Globus pallidus (tissue), 1 donor: ENCODE measurements at places on chromosomes 1 and 21.

- DNase-seq: no peak
Observed at GRCh38 chr1:89754518-89754917, 66.3 kb upstream of the LRRC8D start.

- no peak for DNase-seq
Observed at GRCh38 chr1:218900615-218901014, 273.1 kb upstream of the LYPLAL1 start.

DNA sequence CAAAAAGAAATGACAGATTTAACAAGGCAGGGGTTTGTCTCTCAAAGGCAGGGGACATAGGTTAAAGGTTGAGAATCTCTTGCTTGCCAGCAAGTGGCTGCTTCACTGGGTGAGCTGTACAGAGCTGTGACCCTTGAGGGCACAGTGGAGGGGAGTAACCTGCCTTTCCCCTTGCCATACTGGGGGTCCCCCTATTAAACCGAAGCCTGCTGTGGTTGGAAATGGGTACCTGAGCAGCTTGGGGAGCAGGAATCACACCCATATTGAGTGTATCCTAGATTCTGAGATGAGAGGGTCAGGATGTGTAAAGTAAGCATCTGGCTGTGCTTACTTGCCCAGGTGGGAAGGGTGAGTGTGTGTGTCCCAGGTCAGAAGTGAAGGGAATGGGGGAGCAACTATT is 31.8 kb downstream of the WNT4 start:
- DNase-seq: no peak

GRCh38 chr1:198701250-198701649 is 62.4 kb downstream of the PTPRC start:
- DNase-seq: no peak

DNA sequence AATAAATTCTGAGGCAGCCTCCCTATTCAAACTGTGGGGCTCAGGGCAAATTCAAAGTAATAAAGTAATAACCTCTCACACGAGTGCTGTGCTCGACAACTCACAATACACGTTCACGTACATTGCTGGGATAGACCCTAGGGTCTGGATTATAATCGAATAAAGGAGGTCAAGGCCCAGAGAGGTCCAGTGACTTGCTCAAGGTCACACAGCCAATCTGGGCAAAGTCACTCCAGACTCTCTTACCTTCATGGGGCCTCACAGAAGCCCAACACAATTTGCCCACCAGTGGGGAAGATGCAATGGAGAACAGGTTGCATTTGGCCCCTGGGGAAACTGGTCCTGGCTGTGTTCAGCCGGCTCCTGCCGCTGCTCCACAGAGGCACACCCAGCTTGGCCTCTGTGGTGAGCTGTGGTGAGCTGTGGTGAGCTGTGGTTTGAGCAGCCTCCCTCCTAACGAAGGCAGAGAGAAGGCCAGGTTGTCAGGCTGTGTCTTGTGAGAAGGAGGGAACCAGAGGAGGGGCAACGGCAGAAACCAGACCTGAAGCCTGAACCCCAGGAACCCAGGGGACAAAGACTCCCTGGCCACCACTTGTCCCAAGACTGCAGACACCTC is 35.1 kb downstream of the NUAK2 start:
- DNase-seq: no peak

DNA sequence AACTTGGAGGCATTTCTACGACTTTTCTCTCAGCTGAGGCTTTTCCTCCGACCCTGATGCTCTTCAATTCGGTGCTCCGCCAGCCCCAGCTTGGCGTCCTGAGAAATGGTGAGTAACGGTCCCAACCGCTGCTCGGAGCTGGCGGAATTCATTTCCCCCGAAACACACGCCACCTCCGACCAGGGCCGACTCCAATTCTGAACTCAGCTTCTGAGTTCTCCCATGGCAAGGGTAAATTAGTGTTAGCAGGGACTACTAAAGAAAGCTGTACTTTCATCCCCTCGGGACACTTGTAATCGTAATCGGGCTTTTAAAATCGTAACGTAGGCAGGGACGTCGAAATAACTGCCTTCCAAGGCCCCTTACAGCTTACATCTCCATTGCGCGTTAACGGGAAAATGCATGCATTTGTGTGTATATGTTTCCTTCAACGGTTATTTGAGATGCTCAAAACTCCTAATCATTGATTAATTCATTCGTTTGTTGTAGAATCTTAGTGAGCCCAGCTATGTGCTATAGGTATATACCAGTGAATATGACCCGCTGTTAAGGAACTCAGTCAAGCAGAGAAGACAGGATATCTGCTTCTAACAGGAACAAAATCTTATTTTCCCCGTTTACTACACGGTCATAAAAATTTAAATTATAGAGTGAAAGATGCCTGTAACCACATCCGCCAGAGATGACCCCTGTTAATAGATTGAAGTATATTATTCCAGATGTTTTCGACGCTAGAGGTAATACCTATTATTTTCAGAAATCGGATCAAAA is 472 bp downstream of the DTL start:
- DNase-seq: no peak

GRCh38 chr1:84855168-84855567 is 37.8 kb downstream of the LPAR3 start:
- no peak for DNase-seq

- DNase-seq: no peak
Observed at GRCh38 chr21:28516021-28516420, 476.7 kb downstream of the LTN1 start.

- DNase-seq: no peak
Observed at GRCh38 chr1:106747791-106748190, 308.7 kb upstream of the PRMT6 start.

DNA sequence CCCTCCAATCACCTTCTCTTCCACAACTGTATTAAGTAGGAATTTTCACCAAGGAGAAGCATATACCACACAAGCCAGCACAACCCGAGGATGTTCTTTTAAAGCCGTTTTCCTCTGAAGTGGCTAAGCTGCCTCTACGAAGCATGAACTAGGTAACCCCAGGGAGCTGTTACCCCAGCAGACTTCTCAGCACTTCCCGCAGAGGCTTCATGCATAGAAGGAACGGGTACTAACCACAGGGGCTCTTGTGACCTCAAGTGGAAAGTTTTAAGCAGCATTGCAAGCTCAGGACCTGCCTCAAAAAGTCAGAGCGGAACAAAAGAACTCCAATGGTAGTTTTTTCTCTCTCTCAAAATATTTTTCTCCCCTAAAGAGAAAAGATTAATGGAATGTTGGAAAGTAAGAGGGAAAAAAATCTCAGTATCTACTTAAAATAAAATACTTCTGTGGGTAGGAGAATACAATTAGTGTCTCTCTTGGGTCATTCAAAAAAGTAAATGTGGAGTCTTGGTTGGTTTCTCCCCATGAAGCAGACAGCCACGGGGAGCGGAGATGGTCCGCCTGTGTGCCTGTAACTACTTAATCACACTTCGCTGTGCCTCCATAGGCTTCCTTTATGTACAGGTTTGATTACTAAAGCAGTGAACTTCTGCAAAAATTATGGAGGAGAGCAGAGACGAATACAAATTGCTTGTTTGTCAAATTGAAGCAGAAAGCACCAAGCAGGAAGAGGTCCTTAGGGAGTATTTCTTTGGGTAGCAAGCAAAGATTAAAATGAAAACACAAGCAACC is 40.9 kb downstream of the STX6 start:
- no peak for DNase-seq

DNA sequence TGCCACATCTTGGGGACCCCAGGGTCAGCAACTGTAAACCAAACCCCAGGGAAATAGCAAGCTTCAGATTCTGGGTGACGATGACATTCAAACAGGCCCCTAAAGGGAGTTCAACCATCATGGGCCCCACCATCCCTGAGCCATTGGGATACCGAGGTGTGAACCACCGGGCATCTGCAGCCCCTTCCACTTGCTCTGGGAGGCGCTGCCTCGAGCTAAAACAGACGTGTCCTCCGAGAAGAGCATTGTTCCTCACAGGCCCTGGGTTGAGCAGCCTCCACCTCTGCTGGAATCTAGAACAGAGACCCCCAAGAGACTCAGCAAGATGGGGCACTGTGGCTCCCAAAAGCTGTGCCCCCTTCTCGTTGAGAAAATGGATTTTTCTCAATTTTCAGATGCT is 19.0 kb upstream of the EFHD2 start:
- no peak for DNase-seq

DNA sequence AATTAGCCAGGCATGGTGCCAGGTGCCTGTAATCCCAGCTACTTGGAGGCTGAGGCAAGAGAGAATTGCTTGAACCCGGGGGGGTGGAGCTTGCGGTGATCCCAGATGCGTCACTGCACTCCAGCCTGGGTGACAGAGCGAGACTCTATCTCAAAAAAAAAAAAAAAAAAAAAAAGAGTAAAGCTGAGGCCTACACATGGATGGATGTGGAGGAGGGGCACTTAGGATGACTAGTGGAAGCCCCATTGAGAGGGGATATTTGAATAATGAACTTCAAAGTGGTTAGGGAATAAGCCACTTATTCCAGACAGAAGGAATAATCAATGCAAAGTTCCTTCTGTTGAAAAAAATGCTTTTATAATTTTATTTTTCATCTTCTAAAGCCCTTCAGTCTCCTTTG is 51.4 kb downstream of the PTBP2 start:
- DNase-seq: no peak

DNA sequence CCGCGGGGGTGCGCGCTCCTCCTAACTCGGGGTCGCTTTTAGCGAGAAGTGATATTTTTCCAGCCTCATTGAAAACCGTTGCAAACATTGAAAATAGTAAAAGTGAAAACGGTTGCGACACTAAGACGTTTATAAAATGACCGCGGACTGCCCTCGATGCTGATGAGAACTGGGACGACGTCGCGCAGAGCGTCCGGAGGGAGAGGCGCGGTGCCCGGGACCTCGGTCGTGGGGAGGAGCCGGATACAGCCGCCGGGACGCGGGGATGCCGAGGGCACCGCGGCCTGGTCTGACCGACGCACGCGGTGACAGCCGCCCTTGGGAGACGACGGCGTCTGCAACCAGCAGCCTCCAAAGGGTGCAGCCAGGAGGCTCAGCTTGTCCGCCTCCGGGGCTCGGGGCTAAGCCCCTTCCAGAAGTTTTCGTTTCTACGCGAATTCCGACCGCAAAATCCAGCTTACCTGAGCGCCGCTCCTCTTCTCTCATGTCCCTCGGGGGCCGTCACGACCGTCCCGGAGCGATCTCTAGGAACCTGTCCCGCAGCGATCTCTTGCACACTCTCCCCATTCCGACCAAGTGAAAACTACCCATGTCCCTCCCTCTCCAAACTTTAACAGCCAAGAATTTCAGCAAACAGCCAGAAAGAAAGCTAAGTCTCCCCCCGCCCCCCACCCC is 144.4 kb upstream of the ETS2 start:
- no peak for DNase-seq

GRCh38 chr1:184518736-184519357 is 132.0 kb downstream of the C1orf21 start:
- no peak for DNase-seq

- DNase-seq: no peak
Observed at GRCh38 chr1:93677729-93678128, 3.9 kb downstream of the BCAR3 start.

GRCh38 chr1:175089136-175089718 is 21.6 kb downstream of the TNN start:
- no peak for DNase-seq

GRCh38 chr1:88813471-88813870 is 77.9 kb downstream of the GTF2B start:
- no peak for DNase-seq

- no peak for DNase-seq
Observed at GRCh38 chr1:113434081-113434873, 44.0 kb downstream of the MAGI3 start.

DNA sequence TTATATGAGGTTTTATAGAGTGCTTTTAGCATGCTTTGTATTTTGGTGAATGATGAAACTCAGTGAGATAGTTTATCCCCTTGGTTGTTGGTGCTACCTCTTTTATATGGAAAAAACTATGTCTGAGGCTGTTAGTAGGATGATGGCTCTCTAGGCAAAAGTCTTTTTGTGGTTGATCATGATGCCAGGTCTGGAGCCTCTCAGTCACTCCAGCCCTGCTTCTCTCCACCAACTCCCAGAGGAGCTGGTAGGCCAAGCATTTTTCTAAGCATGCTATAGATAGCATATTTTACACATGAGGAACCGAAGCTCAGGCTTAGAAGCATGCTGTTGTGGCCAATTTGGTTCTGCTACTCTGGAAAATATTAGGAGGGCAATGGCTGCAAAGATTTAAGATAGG is 82.2 kb downstream of the FMN2 start:
- DNase-seq: no peak

GRCh38 chr1:161166669-161167548 is 683 bp downstream of the PPOX start:
- DNase-seq: no peak

DNA sequence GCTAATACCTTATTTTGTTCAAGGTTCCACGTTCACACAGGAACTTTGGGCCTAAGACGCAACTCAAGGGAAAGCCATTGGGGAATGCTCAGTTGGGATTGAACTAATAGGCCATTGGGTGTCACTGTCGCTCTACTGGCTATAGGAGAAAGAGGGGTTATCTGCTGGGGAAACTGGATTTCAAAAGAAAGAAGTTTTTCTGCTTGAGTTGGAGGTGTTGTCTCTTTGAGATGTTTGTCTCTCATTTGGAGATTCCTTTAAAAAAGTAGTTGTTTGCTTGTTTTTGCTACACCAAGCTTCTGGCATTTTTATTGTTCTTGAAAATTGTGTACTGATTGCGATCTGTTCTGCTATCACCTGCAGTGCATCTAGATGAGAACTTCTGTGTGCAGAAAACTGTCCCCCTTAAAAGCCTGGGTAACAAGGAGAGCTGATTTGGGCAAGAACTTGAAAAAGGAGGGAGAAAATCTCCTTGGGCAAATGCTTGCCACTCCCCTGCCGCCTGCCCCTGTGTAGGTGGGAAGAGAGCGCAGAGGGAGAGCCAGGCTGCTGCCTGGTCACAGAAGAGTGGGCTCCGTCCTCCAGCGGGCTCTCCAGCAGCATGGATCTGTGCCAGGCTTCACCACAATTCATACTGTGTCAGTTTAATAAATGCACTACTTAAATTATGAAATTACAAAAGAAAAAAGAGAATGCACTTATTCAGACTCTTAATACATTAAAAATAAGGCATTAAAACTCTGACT is 39.9 kb downstream of the PEX14 start:
- DNase-seq: peak; percentile 31

DNA sequence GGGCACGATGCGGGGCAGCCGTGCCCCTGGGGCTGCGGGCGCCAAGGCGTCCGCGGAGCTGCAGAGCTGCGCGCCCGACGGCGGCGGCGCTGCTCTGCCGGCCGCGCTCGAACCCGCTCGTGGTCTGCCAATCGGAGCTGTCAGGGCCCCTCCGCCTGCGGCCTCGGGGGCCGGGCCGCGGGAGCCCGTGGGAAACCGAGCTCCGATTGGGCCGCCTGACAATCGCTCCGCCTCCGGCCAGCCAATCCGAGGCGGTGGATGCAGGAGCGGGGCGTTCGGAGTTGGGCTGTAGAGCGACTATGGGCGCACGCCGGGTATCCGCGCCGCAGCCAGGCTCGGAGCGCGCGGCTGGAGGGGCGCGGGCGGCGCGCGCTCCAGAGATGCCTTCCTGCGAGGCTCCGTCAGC is 100.5 kb upstream of the SOD1 start:
- peak; percentile 96 for DNase-seq
